ENCODE measurements at places on chromosomes 5 and 9.
A peak's percentile ranks its signal among the peaks of the same experiment; 100 is the strongest.

DNA sequence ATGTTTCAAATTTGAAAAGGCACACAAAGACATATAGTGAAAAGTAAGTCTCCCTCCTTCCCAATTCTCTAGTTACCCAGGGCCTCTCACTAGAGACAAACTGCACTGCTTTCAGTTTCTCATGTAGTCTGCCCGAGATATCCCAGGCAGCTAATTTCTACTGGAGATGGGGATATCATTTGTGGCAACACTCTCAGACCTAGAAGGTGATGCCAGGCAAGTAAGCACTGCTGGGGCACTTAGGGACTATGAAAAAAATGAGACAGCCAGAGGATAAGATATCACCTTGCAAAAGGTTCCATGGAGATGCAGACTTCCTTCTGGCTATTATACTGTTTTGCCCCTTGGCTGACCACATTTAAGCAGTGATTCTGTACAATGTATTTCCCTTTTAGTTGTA, 12.6 kb downstream of the SIL1 start:
- DNase-seq: no peak

GRCh38 chr5:38164776-38165399, 93.5 kb upstream of the EGFLAM start:
- DNase-seq: no peak

GRCh38 chr9:31114346-31114745, 1270.1 kb upstream of the ACO1 start:
- no peak for DNase-seq

GRCh38 chr9:130040984-130041647, 1.9 kb downstream of the FNBP1 start:
- DNase-seq: no peak

DNA sequence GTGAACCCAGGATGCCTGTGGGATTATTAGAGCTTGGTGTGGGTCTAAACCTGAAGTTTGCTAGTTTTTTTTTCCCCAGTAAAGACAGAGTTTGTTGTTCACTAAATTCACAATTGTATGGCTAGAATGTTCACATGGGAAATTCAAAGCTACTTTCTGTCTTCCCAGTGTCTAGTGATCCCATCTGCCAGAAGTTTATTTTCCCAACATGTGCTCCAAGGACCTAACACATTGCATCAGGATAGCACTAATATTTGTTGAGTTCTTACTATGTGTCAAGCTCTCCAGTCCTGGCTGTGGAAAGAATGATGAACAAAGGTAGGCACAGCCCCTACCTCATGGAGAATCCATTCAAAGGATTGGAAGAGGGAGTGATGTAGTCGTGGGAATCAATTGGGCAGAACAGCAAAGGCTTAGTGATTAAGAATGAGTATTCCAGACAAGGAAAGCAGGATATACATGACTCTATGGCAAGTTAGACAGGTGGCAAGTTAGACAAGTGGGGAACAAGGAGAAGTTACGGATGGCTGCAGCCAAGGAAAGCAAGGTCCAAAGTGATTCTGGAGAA, 521.5 kb upstream of the WWC1 start:
- DNase-seq: no peak

DNA sequence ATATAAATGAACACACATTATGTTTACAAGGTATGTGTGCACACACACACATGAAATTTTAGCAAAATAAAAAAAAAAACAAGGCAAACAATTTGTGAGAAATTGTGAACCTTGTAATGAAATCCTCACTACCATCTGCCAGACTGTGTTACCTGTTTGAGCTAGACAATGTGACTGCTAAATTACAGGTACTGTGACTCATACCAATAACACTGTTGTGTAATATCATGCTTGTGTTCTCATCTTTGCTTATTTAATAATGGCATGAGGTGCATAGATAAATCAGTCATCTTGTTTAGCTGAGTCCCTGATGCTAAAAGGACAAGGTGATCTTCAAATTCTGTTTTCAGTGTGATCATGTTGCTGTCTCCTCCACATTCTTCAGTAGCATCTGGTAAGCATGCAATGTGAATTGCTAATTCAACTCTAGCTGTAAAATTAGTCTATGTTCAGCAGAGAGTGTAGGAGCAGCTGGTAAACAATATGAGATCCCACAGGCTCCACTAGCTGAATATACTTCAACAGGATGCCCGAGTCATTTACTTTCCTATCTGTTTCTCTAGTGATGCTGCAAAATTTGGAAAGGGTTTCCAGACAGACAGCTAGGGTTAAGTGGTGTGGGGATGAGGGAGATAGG, 966.3 kb upstream of the C9orf72 start:
- DNase-seq: no peak

GRCh38 chr5:100496296-100496695, 38.9 kb upstream of the FAM174A start:
- no peak for DNase-seq

GRCh38 chr9:27785714-27786100, 212.4 kb upstream of the C9orf72 start:
- no peak for DNase-seq

GRCh38 chr5:85628153-85628552, 989.6 kb upstream of the COX7C start:
- DNase-seq: no peak

GRCh38 chr5:32690153-32690552, 21.0 kb upstream of the NPR3 start:
- no peak for DNase-seq

DNA sequence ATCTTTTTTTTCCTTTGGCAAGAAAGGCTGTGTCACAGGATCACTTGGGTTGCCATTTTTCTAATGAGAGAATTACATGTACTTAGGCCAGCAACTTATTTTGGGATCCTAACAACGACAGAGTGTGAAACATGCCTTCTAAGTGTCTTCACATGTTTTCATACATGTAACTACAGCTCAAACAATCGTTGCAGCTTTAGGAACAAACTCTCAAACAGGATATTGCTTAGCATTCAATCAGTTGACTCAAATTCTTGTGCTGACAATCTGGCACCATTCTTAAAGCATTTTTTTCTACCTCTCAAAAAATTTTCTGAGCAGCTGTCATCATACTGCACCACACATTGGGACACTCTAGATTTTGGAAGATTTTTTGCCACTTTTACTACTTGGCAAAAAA, 435.5 kb downstream of the HINT1 start:
- no peak for DNase-seq

DNA sequence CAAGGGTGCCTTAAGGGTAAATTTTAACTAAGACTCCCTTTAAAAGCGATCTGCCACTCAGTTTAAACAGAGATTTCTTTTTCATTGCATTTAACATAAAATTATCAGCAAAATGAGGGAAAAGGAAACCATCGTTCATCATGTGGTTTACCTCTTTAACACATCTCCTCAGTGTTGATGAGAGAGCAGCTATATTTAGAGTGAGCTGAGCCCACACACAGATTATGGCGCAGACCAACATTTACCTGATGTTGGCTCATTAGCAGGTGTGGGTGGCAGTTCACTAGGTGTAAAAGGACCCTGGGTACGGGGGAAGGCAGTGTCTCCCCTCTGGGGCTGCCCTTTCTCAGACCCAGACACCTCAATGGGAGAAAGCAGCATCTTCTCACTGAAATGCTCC, 149.8 kb downstream of the ENTREP1 start:
- no peak for DNase-seq

- DNase-seq: peak; percentile 98
Observed at GRCh38 chr5:32504989-32505596, 60.6 kb upstream of the ZFR start.

- DNase-seq: peak; percentile 68
Observed at GRCh38 chr5:40221796-40222195, 457.9 kb upstream of the PTGER4 start.

DNA sequence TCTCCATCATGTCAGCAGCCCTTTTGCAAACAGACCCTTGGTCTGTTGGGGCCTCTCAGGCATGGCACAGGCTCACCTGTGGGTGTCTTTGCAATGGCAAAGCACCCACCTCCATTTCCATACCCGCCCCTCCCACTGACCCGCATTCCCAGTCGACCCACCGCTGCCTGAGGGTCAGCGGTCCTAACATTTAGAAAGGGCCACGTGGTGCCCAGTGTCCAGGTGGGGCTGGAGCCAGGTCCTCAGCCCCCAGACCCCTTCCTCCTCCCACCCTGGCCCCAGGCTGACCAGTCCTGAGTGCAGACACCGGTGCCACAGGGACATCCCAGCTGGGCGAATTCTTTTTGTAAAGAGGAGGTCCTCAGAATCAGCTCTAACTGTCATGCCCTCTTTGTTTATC, 43.3 kb upstream of the CEP72 start:
- DNase-seq: no peak

DNA sequence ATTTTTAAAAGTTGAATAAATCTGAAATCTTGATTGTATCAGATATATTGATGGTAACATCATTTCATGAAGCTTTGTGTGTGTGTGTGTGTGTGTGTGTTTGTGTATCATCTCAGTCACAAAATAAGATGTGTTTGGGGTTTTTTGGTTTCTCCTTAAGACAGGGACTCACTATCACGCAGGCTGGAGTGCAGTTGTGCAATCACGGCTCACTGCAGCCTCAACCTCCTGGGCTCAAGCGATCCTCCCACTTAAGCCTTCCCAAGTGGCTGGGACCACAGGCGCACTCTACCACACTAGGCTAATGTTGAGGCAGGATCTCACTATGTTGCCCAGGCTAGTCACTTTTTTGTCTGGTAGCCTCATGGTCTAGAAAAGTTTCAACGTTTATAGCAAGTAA, 83.4 kb upstream of the DMRT1 start:
- no peak for DNase-seq

- no peak for DNase-seq
Observed at GRCh38 chr5:134507452-134507851, 18.0 kb upstream of the JADE2 start.

DNA sequence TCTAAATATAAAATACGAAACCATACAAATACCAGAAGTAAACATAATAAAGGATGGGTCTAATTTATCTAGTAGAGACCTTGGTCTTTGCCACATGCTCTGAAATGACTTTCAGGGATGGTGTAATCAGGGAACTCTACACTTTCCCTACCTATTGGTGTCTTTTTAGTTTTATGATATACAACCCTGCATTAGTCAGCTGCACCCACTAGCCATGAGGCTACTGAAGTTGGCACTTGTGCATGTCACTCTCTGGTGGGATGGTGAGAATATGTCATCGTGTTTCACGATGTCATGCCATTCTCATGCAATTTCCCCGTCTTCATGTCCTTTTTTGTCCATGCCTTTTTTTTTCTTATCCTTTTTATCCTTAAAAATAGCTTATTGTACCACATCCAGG, 234.9 kb upstream of the ACTBL2 start:
- DNase-seq: no peak

DNA sequence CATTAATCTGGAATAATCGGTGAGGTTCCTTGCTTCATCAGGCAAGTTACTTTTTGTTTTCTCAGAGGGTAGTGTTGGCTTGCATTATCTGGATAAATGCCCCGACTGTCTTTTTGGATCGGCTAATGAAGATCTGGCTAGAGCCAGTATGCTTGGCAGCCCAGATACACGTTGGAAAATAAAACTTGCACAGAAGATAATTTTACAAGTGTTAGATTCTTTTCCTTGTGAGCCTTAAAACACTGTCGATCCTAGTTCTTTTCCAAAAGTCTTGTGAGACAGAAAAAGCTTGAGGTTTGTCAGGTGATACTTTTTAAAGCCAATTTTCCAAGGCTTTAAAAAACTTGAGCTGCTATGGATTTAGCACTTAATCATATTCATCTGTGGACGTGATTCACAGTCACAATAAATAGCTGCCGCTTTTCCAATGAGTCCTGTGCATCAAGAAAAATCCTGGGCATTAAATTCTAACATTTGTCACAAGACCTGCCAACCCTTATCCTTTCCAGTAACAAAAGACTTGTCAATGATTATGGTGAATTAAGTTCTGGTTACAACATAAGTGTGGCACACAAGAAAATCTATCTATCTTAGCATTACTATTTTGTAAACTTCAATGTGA, 68.5 kb downstream of the PRLR start:
- DNase-seq: no peak
